Epithelial cell of alveolus of lung (primary cell): ENCODE measurements at places on chromosomes 5 and 9. TPM values are rescaled to one million over a fixed set of nuclear protein-coding genes. Genes with fewer than 3 reads are reported as not detected.

CDH9 gene
- 0.13 TPM in 1 of 2 replicates, not detected in the other for total RNA-seq

FOXD4 gene
- total RNA-seq: 0.24 and 0.65 TPM in 2 replicates

SPATA31D4 gene
- total RNA-seq: not detected in 2 replicates

CTNND2 gene
- not detected in 2 replicates for total RNA-seq

PCDHGB4 gene
- 3.7 and 9.3 TPM in 2 replicates for total RNA-seq

CBY3 gene
- not detected in 2 replicates for total RNA-seq

NTNG2 gene
- total RNA-seq: 0.91 and 1.3 TPM in 2 replicates

CDH18 gene
- total RNA-seq: 0.64 and 1.3 TPM in 2 replicates

HACD4 gene
- total RNA-seq: 3.7 and 5.3 TPM in 2 replicates

KIF27 gene
- 1.0 and 2.5 TPM in 2 replicates for total RNA-seq

BAAT gene
- 0.13 and 0.56 TPM in 2 replicates for total RNA-seq

PCDHGA8 gene
- total RNA-seq: 0.65 and 1.2 TPM in 2 replicates

UTP15 gene
- 12.3 and 14.5 TPM in 2 replicates for total RNA-seq

CAMK4 gene
- total RNA-seq: 3.9 and 7.3 TPM in 2 replicates

HRCT1 gene
- total RNA-seq: 0.13 and 3.4 TPM in 2 replicates

SOX30 gene
- total RNA-seq: not detected in 2 replicates

LCN9 gene
- total RNA-seq: not detected in 2 replicates

TAS2R1 gene
- not detected in 2 replicates for total RNA-seq

PPIC gene
- total RNA-seq: 35.5 and 36.8 TPM in 2 replicates

GHR gene
- total RNA-seq: 3.2 and 17.7 TPM in 2 replicates

GABRA6 gene
- total RNA-seq: not detected in 2 replicates

SHB gene
- total RNA-seq: 12.3 and 16.5 TPM in 2 replicates

GNAQ gene
- 18.6 and 21.9 TPM in 2 replicates for total RNA-seq

PCDHA12 gene
- total RNA-seq: under 0.01 TPM in 1 of 2 replicates, not detected in the other

ZNF879 gene
- total RNA-seq: 2.1 and 3.9 TPM in 2 replicates

PDGFRB gene
- 102 and 136 TPM in 2 replicates for total RNA-seq

FOXD4L3 gene
- not detected in 2 replicates for total RNA-seq
